Brain microvascular endothelial cell (primary cell): ENCODE measurements at places on chromosomes 12 and 14.

GRCh38 chr12:32000373-32001005 lies 41.3 kb downstream of the RESF1 start:
- DNase-seq = no peak

GRCh38 chr14:23430723-23431085 lies 4.8 kb downstream of the MYH7 start:
- peak; percentile 27 for DNase-seq

DNA sequence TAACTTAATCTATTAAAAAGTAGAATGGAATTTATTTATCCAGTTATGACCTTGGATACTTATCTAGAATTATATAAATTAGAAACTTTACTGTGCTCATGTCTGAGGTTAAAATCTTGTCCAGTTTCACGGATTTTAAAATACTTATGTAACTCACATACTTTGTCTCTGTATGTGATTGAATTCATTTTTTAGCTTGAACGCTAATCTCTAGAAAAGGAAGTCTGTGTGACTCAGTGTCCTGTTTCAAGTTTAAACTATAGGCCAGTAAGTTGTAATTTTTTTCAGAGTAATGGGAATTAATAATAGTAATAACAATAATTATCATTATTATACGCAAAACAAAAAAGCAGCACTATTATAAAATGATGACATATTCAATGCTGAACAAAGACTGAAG lies 168.6 kb downstream of the CPNE8 start:
- no peak for DNase-seq

DNA sequence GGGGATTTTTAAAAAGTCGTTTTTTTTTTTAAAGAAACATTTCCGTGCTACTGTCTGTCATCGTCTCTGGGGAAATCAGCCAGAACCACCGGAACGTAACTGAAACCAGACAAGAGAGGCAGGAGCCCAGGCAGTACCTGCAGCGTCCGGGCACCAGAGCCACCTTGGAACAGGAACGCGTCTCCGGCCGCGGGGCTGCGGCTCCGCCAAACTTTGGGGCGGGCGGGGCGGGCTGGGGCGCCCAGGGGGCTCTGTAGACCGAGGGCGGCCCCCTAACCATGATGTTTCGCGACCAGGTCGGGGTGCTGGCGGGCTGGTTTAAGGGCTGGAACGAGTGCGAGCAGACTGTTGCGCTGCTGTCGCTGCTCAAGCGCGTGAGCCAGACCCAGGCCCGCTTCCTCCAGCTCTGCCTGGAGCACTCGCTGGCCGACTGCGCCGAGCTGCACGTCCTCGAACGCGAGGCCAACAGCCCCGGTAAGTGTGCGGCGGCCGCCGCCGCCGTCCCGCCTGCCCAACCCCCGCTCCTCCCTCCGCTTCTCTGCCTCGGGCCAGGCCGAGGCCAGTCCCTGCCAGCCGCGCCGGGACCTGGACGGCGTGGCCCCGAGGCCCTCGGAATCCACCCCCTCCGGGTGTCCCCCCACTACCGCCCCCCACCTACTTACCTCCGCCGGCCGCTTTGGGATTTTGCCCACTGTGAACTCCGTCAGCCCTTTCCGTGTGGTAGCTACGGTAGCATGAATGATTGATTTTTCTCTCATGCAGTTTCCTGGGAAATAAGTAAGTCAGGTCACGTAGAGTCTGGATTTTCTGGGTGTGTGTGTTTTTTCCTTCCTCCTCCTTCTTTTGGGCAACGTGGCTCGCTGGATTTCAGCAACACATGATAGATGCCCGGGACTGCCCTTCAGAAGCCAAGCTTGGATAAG lies 972 bp downstream of the SAMD4A start:
- peak; percentile 20 for DNase-seq

DNA sequence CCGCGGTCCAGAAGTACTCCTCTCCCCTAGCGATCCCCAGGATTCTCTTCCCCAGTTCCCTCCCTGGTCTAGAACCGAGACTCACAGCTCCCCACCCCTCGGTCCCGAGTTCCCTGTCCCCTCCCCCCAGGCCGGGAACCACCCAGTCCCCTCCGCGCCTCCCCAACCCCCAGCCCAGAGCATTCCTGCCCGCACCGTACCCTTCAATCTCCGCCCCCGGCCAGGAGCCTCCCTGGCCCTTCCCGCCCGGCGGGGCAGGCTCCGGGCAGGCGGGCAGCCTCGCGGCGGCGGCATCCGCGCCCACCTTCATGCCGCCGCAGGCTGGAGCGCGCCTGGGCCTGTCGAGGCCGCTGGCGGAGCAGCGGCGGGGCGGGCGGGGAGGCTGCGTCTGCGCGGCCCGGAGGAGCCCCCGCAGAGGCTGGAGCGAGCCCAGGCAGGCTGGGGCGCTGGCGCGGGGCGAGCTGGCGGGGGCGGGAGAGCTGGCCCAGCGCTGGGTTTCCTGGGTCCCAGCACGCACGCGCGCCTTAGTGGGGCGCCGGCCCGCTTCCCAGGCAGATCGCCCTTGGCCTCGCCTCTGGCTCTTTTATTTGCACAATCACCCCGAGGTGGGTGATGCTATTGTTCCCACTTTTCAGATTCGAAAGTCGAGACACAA lies 22.2 kb upstream of the GPR132 start:
- peak; percentile 16 for DNase-seq

- no peak for DNase-seq
Measured at GRCh38 chr14:99879401-99880295, 86.4 kb downstream of the EML1 start.

GRCh38 chr14:76647697-76648298 lies 113.5 kb upstream of the VASH1 start:
- DNase-seq = peak; percentile 29

- DNase-seq = no peak
Measured at GRCh38 chr12:89238593-89238992, 113.7 kb downstream of the DUSP6 start.

- DNase-seq = no peak
Measured at GRCh38 chr14:44040561-44040960, 466.5 kb downstream of the FSCB start.

DNA sequence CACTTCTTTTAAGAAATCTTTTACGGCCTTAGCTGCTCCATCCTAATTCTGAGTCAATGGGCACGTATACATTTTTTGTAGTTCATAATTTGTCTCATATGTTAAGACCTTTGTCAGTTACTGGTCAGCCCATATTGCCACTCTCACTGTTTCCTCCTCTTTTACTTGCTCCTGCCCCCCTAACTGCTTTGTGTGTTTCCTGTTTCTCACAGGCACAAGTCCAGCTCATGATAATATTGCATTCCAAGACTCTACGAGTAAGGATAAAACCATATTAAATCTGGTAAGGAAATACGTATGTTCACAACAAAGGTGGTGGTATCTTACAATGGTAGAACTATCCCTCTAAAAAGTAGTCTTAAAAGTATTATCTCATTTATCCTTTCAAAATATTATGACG lies 111.7 kb downstream of the DNAI7 start:
- DNase-seq = peak; percentile 5

- DNase-seq = no peak
Measured at GRCh38 chr14:77260199-77260598, 10.8 kb downstream of the NGB start.

GRCh38 chr12:67649570-67650387 lies 1.2 kb downstream of the DYRK2 start:
- no peak for DNase-seq

DNA sequence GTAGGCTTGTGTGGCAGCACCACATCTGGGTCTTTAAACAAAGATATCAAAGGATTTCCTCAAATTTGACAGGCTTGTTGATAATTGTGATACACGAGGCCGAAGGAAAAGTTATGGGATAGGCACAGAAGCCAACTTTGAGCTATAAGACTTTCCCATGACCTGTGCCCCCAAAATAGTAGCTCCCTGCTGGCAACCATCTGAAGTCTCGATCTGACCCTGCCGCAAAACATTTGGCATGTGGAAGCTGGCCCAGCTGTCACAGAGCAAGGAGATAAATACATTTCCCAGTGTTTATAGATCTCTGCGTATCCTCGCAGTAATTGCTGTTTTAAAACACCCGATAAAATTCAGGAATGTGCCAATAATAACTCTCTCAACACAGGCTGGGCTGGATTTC lies 26.4 kb upstream of the RGS6 start:
- no peak for DNase-seq

DNA sequence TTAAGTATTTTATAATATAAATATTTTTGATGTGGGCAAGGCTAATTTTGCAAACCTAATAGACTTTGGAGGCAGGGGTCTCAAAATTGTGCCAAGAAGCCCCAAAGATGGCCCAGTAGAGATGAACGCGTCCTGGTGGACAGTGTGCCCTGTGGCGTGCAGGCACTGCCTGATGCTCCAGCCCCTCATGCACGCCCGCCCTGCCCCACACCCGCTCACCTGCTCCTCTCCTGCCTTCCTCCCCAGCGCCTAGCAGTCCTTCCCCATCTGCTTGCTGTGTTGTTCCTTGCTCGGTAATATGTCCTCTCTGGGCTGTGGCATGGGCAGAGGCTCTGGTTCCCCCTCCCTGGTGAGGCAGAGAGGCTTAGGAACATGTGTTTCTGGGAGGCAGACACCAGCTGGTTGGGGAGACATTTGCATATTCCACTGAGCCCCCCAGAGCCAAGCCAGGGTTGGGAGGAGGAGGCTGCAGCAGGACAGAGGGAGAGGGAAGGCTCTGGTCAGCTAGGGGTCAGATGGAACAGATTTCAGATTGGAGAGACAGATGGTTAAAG lies 46.8 kb upstream of the GPATCH2L start:
- DNase-seq = no peak
